ENCODE measurements at places on chromosomes 12 and 14.

- no peak for DNase-seq
These were observed 20.4 kb downstream of the COX16 start for GRCh38 chr14:70339039-70339438.

- DNase-seq: no peak
These were observed 210.9 kb upstream of the ARID2 start for GRCh38 chr12:45518291-45519235.

DNA sequence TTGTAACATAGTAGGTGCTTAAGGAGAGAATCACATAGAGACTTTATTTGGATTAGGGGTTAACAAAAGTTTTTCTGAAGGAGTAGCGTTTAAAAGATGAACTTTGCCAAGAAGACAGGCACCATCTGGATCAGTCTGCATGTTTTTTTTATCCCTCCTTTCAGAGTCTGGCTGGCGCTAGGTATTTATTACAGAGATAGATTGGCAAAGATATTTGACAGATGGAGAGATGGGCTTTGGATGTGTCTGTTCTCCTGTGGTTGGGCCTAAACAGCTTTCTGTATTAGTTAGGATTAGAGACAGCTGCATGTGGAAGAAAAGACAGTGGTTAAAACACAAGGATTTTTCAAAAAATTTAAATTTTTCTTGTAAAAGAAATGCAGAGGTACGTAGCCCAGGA lies 133.9 kb downstream of the C12orf75 start:
- DNase-seq: no peak

DNA sequence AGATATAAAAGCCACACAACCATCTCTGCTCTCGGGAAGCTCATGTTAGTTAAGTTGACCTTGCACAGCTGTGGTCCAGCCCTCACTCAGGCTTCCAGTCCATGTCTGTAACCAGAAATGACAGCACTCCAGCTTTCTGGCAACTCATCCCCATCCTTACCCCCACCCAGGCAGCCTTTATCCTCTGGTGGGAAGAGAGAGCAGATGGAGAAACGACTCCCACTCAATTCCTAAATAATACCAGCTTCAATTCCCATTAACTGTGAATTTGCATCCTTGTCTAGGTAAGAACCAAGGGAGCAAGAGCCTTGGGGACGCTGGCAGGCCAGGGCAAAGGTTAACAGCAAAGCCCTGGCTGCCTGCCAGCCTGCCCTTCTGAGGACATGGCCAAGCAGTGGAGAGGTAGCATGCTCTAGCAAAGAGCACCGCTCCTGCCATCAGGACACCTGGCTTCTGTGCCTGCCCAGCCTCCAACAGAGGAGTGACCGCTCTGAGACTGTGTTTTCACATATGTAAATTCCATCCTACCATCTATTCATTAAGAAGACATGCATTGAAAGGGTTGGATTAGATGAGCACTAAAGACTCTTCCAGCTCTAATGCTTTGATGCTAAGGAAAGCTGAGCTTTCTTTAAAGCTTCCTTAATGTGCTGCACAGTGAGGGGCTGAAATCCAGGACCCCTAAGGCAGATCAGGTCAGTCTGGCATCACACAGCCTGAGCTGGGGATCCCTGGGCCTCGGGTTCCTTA lies 236.1 kb downstream of the GRIN2B start:
- DNase-seq: no peak

GRCh38 chr14:20614038-20614840 lies 23.1 kb upstream of the RNASE12 start:
- DNase-seq: no peak

DNA sequence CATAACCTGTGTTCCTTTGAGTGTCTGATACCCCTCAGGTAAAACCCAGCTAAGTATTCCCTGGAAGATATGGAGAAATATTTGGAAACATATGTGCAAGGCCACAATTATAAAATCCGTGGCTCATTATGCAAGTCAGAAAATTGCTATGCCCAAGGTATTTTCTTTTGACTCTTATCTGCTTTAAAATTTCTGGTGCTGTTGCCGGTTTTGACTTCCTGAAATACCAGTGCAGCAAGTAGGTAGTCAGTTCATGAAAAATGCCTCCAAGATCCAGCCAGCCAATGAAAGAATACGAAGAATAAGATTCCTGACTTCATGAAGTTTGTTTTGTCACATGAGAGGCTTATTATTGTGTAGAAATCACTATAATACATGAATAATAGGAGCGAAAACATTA lies 20.2 kb upstream of the FUT8 start:
- DNase-seq: no peak

- no peak for DNase-seq
These were observed 6.6 kb upstream of the PHLDA1 start for GRCh38 chr12:76038176-76038575.

DNA sequence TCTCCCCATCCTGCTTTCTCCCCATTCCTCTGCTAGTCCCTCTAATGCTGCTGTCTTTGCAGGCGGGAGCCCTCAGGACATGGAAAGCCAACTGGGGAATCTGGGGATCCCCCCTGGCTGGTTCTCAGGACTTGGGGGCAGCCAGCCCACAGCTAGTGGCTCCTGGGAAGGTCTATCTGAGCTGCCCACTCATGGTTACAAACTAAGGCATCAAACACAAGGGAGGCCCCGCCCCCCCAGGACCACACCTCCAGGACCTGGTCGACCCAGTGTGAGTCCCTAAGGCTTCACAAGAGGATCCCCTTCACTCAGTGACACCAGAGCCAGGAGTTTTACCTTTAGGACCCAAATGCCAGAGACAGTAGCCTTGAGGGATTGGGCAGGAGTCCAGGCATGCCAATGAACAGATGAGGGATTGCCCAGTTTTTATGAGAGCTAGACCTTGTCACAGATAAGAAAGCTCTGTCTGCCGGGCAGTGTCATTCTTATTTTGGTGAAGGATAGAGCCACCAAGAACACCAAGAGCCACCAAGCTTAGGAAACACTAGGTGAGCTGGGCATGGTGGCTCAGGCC lies 8.0 kb upstream of the CPNE6 start:
- DNase-seq: no peak

DNA sequence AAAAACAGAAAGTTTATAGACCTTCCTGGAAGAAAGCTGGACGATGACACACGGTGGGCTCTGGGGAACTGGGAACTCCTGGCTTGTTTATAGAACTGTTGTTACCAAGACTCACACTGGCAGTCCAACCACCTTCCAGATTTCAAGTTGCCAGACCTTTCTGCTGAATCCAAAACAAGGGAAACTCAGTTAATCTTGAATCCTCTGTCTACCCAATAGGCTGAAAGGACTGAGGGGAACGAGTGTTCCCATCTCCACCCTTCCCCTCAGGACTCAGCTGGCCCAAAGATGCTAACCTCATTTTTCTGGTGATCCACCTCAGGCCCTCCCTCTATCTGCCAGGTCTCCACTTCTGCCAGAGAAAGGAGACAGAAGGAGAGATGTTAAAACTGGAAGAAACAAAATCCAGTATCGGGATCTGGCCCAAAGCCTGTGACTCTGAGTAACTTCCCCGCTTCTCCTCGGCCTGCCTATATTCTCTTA lies 231.4 kb downstream of the ANO2 start:
- no peak for DNase-seq

DNA sequence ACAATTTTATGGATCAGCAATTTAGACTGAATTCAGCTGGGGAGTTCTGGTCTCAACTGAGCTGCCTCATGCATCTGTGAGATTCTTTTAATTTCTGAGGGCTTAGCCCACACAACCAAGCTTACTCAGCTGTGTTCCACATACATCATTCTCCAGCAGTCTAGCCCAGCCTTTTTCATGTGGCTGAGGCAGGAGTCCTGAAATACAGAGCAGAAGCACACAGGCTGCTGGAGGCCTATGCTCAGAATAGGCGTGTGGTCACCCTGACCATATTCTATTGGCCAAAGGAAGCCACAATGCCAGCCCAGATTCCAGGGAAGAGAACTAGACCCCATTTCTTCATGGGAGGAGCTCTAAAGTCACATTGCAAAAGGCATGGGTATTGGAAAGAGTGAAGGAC lies 72.3 kb upstream of the DHRS4 start:
- no peak for DNase-seq

GRCh38 chr14:76203086-76204001 lies 51.6 kb downstream of the GPATCH2L start:
- peak; percentile 92 for DNase-seq

DNA sequence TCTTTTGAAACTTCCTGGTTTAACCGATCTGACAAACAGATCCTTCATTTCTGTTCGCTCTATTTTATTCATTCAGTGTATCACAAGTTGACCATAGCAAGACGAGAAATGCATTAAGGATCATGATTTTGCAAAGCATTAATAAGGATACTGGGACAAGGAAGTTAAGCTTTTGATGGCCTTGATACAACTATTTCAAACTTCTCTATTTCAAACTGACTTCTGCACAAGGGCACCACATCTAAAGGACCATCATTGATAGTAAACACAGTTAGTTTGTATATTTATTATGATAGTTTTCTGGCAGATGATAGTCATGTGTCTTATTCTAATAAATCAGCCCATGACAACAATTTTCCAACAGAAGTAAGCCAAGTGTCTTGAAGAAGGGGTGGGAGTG lies 25.8 kb upstream of the PLXNC1 start:
- DNase-seq: no peak

DNA sequence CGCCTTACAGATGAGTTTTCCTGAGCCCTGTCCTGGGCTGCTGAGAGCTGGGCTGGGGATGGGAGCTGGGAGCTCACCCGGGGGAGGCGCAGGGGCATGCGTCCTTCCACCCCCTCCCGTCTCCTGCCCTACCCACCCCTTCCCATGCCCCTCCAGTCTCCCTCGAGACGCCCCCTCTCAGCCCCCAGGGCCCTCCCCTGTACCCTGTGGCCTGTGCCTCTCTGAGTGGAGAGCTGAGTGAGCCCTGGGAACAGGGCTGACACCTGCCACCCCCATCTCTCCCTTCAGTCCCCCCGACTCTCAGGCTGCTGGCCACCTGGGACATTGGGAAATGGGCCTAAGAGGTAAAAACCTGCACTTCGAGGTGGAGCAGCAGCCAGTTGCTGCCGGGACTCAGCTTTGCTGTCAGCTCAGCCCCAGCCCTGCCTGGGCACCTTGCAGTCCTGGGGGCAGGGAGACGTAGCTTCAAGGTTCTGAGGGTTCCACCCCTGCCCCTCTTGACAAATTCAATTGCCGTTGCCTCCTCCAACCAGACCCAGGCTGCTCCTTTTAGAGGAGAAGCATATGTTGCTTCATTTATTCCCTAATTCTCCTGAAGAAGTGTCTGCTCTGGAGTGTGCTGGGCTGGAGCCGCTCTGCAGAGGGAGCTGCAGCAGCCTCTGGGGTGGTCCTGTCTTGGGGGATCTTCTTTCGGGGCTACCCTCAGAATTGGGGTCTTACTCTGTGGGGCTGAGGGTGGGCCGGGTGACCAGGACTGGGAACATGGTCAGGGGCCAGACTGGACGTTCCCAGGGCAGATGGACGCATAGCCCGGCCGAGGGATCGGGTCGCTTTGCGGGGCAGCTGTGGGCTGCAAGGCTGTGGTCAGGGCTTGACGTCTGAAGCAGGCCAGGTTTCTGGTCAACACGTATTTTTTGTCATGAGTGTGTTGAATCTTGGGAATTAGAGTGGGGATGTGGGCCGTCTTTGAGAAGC lies 141.4 kb downstream of the ADGRD1 start:
- no peak for DNase-seq

- DNase-seq: no peak
These were observed 163.5 kb downstream of the KITLG start for GRCh38 chr12:88416786-88417185.

GRCh38 chr12:132433641-132434395 lies 56.1 kb upstream of the FBRSL1 start:
- no peak for DNase-seq

DNA sequence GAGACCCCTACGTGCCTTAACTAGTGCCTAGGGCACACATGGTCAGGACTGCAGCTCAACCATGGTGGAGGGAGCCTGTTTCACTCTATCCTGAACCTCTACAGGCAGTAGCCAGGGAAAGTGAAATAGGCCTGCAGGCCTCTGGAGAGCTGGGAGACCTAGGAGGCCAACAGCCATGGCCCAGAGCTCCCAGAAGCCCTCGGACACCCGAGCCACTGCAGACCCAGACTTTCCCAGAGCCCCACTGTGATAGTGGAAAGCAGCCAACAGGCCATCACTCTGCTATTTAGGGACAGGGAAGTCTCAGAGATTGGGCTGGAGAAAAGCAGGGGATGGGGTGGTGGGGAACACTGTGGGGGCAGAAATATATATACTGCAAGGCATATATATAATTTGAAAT lies 56.5 kb upstream of the ZFP36L1 start:
- no peak for DNase-seq

DNA sequence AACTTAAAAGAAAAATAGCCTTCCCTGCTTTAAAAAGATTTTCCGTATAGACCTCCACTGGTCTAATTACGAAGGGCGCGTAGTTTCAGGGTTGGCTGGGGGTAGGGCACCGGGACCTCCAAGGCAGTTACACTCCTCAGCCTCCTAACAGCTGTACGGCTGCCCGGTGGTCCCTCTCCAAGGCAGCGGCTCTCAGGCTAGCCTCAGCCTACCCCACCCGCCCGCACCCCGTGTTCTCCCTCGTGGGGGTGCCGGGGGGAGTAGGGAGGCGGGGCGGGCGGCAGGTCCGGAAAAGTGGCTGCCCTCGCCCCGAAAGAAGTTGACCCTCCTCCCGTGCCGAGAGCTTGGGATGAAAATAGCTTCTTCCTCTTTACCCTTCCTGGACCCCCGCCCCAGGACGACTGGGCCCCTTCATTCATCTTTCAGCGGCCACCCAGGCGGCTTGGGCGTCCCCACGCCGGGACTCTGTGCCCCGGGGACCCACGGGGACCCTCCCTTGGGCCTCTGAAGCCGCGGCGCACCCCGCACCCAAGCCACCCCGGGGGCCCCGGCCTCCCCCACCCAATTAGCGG lies 991 bp upstream of the RCOR1 start:
- DNase-seq: no peak

DNA sequence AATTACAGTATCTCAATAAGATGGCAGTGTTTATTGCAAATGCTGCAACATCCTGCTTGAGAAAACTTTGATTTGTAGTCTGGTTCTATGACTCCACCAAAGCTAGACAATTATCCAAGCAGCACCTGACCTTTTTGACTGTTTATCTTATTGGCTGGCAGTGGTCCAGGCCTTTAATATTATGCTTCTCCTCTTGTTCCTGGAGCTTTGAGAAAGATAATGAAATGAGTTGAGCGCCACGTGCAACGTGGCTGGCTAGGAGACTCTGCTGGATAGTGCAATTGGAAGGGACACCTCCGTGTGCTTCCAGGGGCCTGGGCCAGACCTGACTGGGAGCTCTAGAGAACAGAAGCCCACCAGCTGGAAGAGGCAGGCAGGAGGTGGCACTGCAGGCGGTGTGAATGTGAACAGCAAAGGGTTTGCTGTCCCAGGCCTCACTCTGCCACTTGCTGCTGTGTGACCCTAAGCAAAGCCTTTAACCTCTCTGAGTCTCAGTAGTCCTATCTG lies 349.3 kb downstream of the CACNA1C start:
- DNase-seq: no peak

DNA sequence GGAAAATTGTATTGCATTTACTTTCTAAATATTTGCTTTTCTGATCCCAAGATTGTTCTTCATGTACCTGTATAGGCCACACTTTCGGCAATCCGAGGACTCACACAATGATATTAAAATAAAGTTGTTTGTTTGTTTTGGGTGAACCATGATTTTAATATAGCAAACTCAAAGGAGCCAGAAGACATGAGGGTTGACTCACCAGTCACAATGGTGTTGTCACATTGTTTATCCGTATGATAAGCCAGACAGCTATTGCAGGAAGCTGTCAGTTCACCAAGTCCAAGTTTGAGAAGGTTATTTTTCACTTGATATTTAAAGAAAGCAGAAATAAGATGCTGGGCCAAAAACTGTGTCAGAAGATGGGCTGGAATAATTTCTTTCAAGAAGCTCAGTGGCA lies 67.1 kb upstream of the CPM start:
- DNase-seq: no peak

- no peak for DNase-seq
These were observed 47.5 kb downstream of the IFNG start for GRCh38 chr12:68111995-68112394.

All from epithelial cell of prostate (primary cell).